ENCODE measurements at places on chromosomes 7 and 10. TPM values are rescaled to one million over a fixed set of nuclear protein-coding genes. Genes with fewer than 3 reads are reported as not detected.
A peak's percentile ranks its signal among the peaks of the same experiment; 100 is the strongest.

- no peak for DNase-seq
Measured at GRCh38 chr10:131841661-131842139, 59.1 kb upstream of the PPP2R2D start.

DNA sequence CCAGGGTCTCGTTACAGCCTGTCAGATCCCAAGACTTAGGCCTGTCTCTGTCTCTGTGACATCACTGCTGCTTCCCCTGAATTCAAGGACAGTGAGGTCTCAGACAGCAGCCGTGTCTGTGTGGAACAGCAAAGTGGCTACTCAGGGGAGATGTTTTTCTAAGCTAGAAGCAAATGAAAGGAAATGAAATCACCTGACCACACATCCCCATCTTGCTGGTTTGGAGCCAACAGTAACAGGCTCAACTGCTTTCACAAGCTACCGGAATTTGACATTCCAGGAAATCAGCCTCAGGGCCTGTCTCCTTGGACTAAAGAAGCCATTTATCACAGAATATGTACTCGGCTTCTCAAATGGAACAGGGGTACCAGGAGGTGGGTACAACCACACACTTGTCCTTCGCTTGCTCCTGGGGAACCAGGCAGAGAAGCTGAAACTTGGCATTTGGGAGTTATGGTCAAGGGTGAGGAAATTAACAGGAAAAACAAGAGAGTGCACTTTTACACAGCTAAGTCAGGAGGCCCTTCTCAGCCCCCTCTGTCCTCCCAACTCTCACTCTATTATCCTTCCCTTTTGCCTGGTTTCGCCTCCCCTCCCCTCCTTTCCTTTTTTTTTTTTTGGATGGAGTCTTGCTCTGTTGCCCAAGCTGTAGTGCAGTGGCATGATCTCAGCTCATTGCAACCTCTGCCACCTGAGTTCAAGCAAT is 73.2 kb downstream of the SPDYE5 start:
- peak; percentile 34 for DNase-seq

GRCh38 chr7:147432079-147432478 is 1158.5 kb upstream of the C7orf33 start:
- DNase-seq, result peak; percentile 65

- no peak for DNase-seq
Measured at GRCh38 chr7:100674411-100675104, 1.0 kb downstream of the GNB2 start.

GRCh38 chr7:30702200-30702599 is 19.9 kb upstream of the CRHR2 start:
- no peak for DNase-seq

DNA sequence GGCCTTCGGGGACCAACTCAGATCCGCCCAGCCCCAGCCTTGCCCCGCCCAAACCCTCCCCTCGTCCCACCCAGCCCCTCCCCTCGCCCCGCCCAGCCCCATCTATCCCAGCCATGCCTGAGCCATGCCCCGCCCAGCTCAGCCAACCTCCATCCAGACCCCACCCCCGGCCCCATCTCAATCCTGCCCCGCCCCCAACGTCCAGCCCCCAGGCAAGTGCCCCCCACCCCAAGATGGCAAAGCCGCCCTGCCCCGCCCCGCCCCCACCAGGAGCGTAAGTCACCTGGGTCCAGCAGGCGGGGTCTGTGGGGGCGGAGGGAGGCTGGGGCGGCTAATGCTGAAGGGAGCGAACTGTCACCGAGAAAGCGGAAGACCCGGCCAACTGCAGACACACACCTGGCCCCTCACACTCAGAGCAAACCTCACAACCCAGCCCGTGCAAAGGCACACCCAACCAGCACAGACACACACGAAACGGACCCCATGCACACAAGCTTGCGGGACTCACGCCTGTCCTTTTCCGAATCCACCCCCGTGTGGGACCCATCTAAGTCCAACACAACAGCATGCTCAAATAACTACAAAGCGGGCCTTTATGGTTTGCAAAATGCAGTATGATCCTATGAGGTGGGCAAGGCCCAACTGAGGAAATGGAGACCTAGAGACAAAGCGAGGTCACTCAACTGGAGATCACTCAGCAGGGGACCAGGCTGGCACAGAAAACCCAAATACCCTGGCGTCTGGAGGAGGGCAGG is 11.5 kb upstream of the OGA start:
- DNase-seq, result no peak

DNA sequence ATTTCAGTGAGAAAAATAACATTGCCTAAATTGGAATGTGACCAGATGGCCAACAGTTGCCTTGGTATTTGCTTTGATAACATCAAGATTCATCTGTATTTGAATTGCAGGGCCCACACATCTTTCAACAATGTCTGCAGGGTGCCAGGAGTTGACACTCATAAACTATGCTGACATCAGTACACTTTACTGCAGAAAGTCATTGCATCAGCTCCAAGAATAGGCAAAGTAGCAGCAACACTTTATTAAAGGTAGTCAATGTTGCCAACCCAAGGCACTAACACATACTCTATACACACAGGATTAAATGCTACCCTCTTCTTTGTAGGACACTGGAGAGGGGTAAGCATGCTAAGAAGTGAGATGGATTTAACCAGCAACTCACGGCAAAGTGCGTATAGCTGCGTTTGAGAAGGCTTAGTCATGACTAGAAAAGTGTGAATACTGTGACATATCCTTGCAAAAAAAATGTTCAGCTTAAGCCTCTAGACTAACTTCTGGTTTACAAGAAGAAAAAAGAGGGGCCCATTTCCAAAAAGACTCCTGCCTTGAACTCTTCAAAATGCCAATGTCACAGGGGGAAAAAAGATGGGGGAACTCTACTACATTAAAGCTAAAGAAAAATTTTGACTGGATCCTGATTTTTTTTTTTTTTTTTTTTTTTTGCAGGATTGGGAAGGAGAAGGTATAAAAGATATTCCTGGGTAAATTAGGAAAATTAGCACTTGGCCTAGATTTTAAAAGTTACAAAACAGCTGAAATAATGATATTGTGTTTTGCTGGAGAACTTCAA is 2.2 kb downstream of the BBIP1 start:
- DNase-seq, result no peak

DNA sequence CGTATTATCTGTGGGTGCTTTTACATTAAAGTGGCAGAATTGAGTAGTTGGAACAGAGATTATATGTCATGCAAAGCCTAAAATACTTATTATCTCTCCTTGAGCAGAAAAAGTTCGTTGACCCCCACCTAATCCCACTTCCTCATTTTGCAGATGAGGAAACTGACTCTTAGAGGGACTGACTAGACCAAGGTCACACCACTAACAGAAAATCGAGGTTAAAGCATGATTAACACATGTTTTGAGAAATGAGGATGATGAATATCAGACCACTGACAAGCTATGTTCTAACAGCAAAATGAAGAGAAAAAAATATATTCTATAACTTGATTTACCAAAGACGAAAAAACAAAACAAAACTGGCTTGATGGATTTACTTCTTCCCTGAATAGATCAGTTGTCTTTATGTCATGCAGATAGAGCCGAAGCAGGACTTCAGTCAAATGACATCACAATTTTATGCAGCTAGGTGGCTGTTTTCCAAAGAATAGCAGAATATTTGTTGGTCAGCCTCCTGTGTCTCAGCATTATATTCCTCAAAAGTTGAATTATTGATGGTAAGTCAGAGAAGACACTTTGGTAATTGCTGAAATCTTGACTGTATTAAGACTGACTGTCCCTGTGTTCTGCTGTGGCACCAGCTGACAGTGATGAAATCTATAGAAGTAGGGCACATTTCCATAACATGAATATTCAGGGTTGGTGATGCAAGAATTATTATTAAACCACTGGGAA is 24.2 kb upstream of the SMIM30 start:
- DNase-seq, result no peak

The EBF3 gene
- 1.6 TPM for polyA plus RNA-seq

The ITGA8 gene
- polyA plus RNA-seq, result 72.7 TPM

The SPDYE9 gene
- 1.00 TPM for polyA plus RNA-seq

The TWIST1 gene
- polyA plus RNA-seq, result 0.26 TPM
